ENCODE measurements at places on chromosomes 4 and X. TPM values are rescaled to one million over a fixed set of nuclear protein-coding genes. Genes with fewer than 3 reads are reported as not detected.

DMRTC1B gene
- not detected for total RNA-seq

MAMLD1 gene
- 2.8 TPM for total RNA-seq

PCDH19 gene
- 3.1 TPM for total RNA-seq

MAD2L1 gene
- 0.97 TPM for total RNA-seq

CCDC120 gene
- 38.7 TPM for total RNA-seq

TADA2B gene
- total RNA-seq, result 17.5 TPM

KLB gene
- total RNA-seq, result 0.76 TPM

NIPAL1 gene
- total RNA-seq, result 19.2 TPM

ADH6 gene
- 2.5 TPM for total RNA-seq

SCFD2 gene
- 25.5 TPM for total RNA-seq

MAGEB1 gene
- total RNA-seq, result not detected

PGAM4 gene
- not detected for total RNA-seq

GRCh38 chrX:111041018-111041462 lies 55.0 kb upstream of the PAK3 start:
- H3K4me1 ChIP-seq, result no peaks in the 10 kb centered on the region
- H3K36me3 ChIP-seq, result no peaks in the 10 kb centered on the region
- H3K27ac ChIP-seq, result no peak overlapping the region
- no peak for DNase-seq
- H3K27me3 ChIP-seq, result no peaks in the 10 kb centered on the region
- no peak overlapping the region for H3K4me3 ChIP-seq

- no peak for DNase-seq
- no peak overlapping the region for H3K4me3 ChIP-seq
- no peak overlapping the region for H3K27ac ChIP-seq
- H3K36me3 ChIP-seq, result no peaks in the 10 kb centered on the region
- H3K4me1 ChIP-seq, result no peaks in the 10 kb centered on the region
These were observed 353.0 kb downstream of the FBXO8 start for GRCh38 chr4:173930329-173930967.

DNA sequence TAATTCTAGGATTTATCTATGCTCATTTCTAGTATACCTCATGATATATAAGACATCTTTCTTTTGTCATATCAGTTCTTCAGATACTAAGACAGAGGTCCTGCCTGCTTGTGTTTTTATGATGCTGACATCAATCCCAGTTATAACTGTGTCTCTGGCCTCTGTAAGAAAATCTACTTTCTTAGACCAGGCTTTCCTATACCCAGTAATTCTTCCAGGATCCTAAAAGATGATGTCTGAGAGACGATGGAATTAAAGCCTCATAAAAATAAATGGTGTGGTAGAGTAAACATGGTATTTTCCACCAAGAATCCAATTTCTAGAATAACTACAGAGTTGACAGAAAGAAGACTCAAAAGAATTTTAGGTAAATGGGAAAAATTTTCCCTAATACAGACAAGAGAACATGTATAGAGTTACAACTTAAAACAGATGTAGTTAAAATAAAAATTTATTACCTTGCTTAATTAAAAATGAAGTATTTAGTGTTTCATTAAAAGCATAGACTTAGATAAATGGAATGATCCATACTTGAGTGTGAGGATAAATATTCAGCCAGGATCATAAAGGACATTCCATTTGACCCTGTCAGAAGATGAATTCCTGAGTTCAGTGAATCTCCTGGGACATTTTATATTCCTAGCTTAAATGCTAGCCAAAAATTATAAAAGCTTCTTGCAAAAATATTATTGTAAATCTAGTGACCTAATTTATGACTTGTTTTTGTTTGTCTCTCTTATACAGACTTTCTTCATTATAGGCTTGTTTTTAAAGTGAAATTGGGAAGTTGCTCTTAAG lies 137.4 kb downstream of the PDLIM5 start:
- H3K4me3 ChIP-seq, result no peak overlapping the region
- no peaks in the 10 kb centered on the region for H3K27me3 ChIP-seq
- H3K4me1 ChIP-seq, result peaks cover 6% of the 10 kb centered on the region
- DNase-seq, result no peak
- no peak overlapping the region for H3K27ac ChIP-seq

DNA sequence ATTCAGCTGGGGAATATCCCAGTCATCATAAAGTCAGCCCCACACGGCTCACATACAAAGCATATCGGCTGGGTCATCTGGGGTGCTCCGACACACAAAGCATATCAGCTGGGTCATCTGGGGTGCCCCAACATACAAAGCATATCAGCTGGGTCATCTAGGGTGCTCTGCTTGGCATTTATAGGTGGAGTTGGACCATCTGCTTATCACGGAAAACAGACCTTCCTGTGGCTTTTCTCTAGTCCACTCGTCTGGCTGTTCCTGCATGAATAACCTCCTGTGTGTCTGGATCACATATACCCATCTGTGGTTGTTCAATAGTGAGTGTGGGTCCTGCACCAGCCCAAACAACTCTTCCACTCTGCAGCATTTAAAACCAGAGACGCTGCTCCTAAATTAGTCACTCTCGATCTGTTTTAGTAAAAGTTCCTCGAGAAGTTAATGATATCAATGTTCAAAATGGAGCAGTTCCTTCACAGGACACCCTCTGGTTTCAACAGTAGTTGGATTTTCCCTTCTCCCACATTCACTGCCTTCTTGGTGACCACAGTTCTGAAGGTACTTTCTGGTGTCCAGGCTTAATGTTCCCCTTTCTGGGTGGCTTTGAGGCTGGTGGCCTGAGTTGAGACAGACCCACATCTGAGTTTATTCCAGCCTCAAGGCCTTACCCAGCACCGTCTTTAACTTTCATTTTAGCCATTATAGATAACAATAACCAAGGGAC lies 70.0 kb upstream of the FRG1 start:
- DNase-seq, result no peak
- H3K4me3 ChIP-seq, result no peak overlapping the region
- no peaks in the 10 kb centered on the region for H3K36me3 ChIP-seq
- H3K27ac ChIP-seq, result no peak overlapping the region

- peak; percentile 75 for DNase-seq
- H3K36me3 ChIP-seq, result peaks cover 11% of the 10 kb centered on the region
- no peaks in the 10 kb centered on the region for H3K27me3 ChIP-seq
- H3K4me1 ChIP-seq, result peaks cover 14% of the 10 kb centered on the region
These were observed 71.7 kb downstream of the DDX60L start for GRCh38 chr4:168408620-168409019.

DNA sequence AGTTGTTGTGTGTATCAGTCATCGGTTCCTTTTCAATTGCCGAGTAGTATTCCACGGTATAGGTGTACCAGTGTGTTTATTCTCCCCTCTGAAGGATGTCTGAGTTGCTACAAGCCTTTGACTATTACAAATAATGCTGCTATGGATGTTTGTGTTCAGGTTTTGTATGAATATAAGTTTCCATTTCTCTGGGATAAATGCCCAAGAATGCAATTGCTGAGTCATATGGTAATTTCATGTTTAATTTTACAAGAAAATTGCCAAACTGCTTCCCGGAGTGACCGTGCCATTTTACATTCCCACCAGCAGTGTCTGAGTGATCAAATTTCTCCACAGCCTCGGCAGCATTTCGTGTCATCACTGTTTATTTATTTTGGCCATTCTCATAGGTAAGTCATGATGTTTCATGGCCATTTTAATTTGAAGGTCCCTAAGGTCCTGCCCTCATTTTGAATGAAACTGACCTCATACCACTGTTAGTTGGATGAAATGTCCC lies 73.9 kb downstream of the IRF2 start:
- no peak for DNase-seq
- H3K36me3 ChIP-seq, result peaks cover 58% of the 10 kb centered on the region
- no peaks in the 10 kb centered on the region for H3K27me3 ChIP-seq
- no peak overlapping the region for H3K4me3 ChIP-seq

- H3K4me3 ChIP-seq, result no peak overlapping the region
- no peaks in the 10 kb centered on the region for H3K36me3 ChIP-seq
- no peaks in the 10 kb centered on the region for H3K4me1 ChIP-seq
- no peak for DNase-seq
- no peak overlapping the region for H3K27ac ChIP-seq
These were observed 652.9 kb upstream of the IGFBP7 start for GRCh38 chr4:57763070-57763469.

DNA sequence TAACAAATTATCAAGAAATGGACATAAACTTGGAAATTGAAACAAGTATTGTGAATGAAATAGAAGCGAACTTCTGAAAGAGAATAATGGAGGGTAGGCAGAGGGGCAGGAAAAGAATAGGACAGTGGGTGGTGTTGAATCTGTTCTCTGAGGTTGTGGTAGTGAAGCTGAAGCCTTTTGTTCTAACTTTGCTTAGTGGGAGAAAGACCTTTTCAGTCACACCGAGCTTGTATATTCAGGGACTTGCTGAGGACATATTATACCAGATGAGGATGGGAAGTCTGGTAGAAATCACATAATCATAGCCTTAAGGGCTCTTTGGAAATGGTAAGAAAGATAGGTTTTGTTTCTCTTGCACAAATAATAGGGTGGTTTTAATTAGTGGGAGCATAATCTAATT lies 115.4 kb upstream of the NDST4 start:
- H3K4me3 ChIP-seq, result no peak overlapping the region
- no peak for DNase-seq
- no peaks in the 10 kb centered on the region for H3K4me1 ChIP-seq
- H3K27ac ChIP-seq, result no peak overlapping the region

- no peak overlapping the region for H3K4me3 ChIP-seq
- no peak for DNase-seq
- peaks cover 54% of the 10 kb centered on the region for H3K36me3 ChIP-seq
- H3K27me3 ChIP-seq, result no peaks in the 10 kb centered on the region
These were observed 44.1 kb downstream of the WDR1 start for GRCh38 chr4:10072420-10073017.

DNA sequence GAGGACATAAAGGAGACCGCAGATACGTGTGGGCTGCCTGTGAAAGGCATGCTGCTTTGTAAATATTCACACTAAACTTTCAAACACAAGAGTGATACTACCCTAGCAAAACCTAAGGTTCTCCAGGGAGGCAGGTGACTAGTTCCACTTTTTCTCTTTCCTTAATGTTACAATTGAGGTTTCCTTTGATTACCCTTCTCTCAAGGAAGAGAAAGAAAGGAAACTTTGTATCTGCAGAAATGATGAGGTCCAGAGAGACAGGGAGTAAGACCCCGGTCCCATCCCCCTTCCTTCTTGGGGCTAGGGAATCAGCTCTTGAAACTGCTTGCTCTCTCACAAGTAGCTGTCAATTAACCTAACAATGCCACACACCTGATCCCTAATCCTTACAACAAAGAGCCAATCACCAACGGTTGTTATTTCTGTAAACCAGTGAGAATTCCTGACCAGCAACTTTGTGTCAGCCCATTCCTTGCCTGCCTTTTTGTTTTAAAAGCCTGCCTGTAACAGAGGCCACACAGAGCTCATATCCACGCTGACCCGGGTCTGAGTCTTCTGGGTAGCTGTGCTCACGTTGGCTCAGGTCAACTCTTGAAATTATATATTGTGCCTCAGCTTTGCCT lies 754.8 kb upstream of the FRG1 start:
- no peak for DNase-seq
- H3K4me1 ChIP-seq, result no peaks in the 10 kb centered on the region
- no peak overlapping the region for H3K4me3 ChIP-seq
- H3K27me3 ChIP-seq, result no peaks in the 10 kb centered on the region

GRCh38 chr4:17096692-17097091 lies 198.2 kb upstream of the LDB2 start:
- no peak overlapping the region for H3K4me3 ChIP-seq
- DNase-seq, result no peak
- H3K27me3 ChIP-seq, result no peaks in the 10 kb centered on the region
- H3K27ac ChIP-seq, result no peak overlapping the region
- H3K36me3 ChIP-seq, result no peaks in the 10 kb centered on the region

- H3K4me3 ChIP-seq, result no peak overlapping the region
- H3K27me3 ChIP-seq, result no peaks in the 10 kb centered on the region
- peaks cover 32% of the 10 kb centered on the region for H3K4me1 ChIP-seq
These were observed 349.9 kb upstream of the KLF3 start for GRCh38 chr4:38313999-38314561.

- no peaks in the 10 kb centered on the region for H3K27me3 ChIP-seq
- DNase-seq, result no peak
- no peaks in the 10 kb centered on the region for H3K4me1 ChIP-seq
- H3K27ac ChIP-seq, result no peak overlapping the region
- H3K36me3 ChIP-seq, result no peaks in the 10 kb centered on the region
These were observed 791.9 kb downstream of the FAT4 start for GRCh38 chr4:126106658-126107057.

DNA sequence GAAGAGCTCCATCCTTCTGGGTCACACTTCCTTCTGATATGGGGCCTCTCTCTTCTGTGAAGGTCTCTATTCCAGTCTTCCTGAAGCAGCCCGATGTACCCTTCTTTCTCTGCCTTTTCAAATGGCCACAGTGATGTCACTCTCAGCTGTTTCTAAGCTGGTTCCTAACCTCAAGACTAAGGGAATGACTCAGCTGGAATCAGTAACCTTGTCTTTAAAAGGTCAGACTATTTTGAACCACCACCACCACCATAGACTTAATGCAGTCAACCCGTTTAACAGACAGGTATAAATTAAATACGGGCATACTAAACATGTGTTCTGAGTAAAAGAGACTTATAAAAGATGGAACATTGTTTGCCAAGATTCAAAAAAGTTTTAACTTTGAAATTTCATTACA lies 121.0 kb downstream of the PPA2 start:
- no peaks in the 10 kb centered on the region for H3K4me1 ChIP-seq
- no peaks in the 10 kb centered on the region for H3K27me3 ChIP-seq
- no peak overlapping the region for H3K4me3 ChIP-seq
- H3K36me3 ChIP-seq, result no peaks in the 10 kb centered on the region

- no peaks in the 10 kb centered on the region for H3K36me3 ChIP-seq
- no peak overlapping the region for H3K4me3 ChIP-seq
- peaks cover 27% of the 10 kb centered on the region for H3K4me1 ChIP-seq
- H3K27ac ChIP-seq, result no peak overlapping the region
- peak; percentile 61 for DNase-seq
- no peaks in the 10 kb centered on the region for H3K27me3 ChIP-seq
These were observed 4.5 kb downstream of the PLXNB3 start for GRCh38 chrX:153768311-153769157.

DNA sequence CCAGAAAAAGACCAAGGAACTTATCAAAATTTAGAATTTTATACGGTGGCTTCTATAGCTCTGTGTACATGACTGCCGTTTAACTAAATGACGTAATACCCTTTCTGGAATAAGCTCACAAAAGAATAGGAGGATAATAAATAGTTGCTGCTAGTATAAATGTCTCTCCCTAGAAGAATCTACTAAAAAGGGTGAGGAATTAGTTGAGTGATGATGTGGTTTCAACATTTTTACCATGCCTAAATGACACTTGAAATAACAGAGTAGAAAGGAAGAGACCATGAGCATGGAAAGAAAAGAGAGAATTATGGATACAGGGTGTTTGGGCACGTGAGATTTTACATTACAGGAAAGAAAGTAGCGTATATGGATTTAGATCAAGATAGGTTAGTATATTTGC lies 231.1 kb downstream of the ARAP2 start:
- H3K27ac ChIP-seq, result no peak overlapping the region
- no peak for DNase-seq
- H3K4me3 ChIP-seq, result no peak overlapping the region
- no peaks in the 10 kb centered on the region for H3K27me3 ChIP-seq
- no peaks in the 10 kb centered on the region for H3K36me3 ChIP-seq
- no peaks in the 10 kb centered on the region for H3K4me1 ChIP-seq

DNA sequence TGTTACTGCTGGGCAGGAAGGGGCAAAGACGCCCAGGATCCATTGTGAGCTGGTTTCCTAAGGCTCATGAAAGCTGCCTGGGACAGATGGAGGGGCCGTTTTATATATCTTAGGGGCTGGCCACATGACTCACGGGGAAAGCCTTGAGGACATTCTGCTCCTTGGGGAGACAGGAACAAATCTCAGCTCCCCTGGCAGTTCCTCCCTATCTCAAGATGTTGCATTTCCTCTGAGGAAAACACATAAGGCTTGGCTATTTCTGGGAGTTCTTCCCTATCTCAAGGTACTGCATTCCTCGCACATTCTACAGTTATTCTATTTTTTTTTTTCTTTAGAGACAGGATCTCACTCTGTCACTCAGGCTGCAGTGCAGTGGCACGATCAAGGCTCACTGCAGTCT lies 804.6 kb upstream of the TENM3 start:
- no peak for DNase-seq
- H3K4me3 ChIP-seq, result no peak overlapping the region
- H3K36me3 ChIP-seq, result no peaks in the 10 kb centered on the region
